NCI-H82 (cell line): ENCODE measurements at places on chromosomes 6 and 20.

DNA sequence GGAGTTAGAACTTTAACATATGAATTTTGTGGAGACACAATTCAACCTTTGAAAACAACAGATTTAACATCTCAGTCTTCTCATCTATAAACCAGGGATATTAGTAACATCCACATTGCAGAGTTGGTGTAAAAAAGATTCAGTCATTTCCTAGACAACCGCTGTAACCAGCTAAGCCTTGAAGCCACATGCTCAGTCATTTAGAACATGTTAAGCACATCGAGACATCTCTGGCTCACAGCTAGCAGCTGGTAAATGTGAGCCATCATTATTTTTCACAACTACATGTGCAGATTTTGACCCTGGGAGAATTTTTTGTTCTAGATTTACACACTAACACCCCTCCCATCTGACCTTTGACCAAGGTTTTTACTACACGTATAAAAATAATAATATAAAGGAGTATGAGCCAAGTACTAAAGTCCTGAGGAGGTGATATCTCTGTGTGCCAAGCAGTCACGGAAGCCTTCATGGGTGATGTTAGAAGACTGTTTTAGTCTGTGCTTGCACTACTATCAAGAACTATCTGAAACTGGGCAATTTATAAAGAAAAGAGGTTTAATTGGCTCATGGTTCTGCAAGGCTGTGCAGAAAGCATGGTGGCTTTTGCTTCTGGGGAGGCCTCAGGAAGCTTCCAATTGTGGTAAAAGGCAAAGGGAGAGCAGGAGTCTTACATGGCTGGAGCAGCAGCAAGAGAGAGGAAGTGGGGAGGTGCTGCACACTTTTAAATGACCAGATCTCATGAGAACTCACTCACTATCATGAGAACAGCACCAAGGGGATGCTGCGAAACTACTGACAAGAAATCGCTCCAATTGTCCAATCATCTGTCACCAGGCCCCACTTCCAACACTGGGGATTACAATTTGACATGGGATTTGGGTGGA lies 48.7 kb upstream of the IL20RA start:
- peak; percentile 10 for DNase-seq

GRCh38 chr6:2166717-2167116 lies 78.7 kb downstream of the GMDS start:
- no peak for DNase-seq

DNA sequence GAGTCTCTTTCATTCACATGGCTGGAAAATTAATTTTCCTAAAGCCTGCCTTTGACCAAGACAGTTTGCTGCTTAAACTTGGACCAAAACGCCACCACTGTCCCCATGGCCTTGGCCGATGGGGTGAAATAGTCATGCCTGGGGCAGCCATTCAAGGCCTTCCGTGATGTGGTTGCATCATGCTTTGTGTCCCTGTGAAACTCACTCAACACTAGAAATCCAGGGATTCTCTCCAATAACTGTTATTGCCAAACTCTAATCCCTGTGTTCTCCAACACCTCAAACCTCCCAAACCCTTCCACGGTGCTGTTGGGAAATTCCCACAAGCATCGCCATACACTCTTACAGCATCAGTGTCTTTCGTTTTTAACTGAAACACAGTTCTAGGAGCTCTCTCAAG lies 1.4 kb upstream of the TXNDC5 start:
- DNase-seq, result no peak

DNA sequence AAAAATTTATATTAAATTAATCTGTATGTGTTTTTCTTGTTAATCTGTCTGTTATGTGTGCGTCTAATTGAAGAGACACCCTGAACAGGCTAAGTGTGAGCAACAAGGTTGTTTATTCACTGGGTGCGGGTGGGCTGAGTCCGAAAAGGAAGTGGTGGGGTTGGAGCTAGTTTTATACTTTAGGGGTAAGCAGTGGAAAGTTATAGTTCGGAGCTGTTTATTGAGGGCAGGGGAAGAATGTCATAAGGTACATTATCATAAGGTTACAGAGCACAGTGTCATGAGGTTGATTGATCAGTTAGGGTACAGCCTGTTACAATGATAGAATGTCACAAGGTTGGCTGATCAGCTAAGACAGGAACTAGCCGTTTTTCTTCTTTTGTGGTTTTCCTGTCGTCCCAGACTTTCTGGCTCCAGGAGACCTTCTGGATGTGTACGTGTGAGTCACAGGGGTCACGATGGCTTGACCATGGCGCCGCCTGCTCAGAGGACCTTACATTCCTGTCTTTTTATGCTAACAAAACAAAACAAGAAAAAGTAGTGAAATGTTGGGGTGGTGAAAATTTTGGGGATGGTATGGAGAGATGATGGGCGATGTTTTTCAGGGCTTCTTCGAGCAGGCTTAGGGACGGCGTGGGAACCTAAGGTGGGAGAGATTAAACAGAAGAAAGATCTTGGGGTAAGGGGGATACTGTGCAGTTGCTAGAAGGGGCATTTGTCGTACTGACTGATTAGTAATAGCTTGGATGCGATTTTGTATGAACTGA lies 754.0 kb upstream of the ADGRB3 start:
- DNase-seq, result no peak

- no peak for DNase-seq
Observed at GRCh38 chr6:52640170-52640569, 30.7 kb upstream of the TMEM14A start.
